ENCODE measurements at places on chromosomes 2 and 18.

DNA sequence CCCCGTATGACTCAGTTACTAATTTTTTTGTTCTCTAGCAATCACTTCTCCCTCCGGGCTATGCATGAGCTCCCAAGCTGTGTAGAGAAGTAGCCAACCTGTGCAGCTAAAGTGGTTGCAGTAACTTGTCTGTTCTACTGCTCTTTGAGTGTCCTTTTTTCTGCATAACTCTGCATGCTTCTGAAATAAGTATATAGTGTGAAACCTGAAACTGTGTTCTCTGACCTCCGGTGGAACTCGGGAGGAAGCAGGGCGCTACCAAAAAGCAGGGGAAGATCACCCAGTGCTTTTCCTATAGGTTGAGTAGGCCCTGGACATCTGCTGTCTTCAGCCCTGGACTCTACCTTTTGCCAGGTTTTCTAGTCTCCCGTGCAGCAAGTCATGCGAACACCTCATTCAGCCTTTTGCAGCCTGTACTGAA, 47.8 kb downstream of the PHLPP1 start:
- no peaks in the 10 kb centered on the region for H3K4me1 ChIP-seq
- H3K27me3 ChIP-seq, result no peaks in the 10 kb centered on the region
- DNase-seq, result no peak
- H3K27ac ChIP-seq, result no peak overlapping the region

GRCh38 chr2:128315829-128316776, 2.6 kb downstream of the HS6ST1 start:
- H3K36me3 ChIP-seq, result no peaks in the 10 kb centered on the region
- peak; percentile 27 for DNase-seq
- no peak overlapping the region for H3K4me3 ChIP-seq

GRCh38 chr2:232278534-232278933, 100.0 kb upstream of the ALPP start:
- no peak for DNase-seq
- no peaks in the 10 kb centered on the region for H3K4me1 ChIP-seq
- H3K4me3 ChIP-seq, result no peak overlapping the region

DNA sequence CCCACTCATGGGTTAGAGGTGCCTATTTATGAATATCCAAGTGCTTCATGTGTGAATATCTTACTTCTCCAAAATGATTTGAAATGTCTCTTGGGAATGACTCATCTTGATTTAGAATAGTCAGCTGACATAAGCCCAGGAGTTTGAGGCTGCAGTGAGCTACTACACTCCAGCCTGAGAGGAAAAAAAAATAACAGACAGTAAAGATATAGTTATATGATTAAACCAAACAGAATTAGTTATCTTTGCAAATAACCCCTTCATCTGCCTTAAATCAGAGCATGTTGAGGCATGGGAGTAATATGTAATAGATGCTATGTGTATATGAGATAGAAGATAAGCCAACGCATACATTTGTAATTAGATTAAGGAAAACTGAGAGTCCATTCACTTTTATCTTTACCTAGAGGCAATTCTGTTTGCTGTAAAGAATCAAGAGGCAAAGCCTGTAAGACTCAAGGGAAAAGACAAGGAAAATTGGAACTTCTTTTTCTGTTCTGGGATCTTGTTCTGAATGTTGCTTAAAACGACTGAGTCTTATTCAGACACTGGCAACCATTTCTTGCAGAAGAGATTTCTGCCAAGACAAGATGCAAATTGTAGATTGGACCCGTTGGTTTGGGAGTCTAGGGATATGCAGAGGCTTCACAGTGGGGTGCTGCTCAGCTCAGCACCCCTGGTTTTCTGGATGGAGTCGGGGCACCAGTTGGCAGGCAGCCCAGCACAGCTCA, 104.4 kb downstream of the LIPG start:
- DNase-seq, result no peak
- H3K27me3 ChIP-seq, result no peaks in the 10 kb centered on the region

DNA sequence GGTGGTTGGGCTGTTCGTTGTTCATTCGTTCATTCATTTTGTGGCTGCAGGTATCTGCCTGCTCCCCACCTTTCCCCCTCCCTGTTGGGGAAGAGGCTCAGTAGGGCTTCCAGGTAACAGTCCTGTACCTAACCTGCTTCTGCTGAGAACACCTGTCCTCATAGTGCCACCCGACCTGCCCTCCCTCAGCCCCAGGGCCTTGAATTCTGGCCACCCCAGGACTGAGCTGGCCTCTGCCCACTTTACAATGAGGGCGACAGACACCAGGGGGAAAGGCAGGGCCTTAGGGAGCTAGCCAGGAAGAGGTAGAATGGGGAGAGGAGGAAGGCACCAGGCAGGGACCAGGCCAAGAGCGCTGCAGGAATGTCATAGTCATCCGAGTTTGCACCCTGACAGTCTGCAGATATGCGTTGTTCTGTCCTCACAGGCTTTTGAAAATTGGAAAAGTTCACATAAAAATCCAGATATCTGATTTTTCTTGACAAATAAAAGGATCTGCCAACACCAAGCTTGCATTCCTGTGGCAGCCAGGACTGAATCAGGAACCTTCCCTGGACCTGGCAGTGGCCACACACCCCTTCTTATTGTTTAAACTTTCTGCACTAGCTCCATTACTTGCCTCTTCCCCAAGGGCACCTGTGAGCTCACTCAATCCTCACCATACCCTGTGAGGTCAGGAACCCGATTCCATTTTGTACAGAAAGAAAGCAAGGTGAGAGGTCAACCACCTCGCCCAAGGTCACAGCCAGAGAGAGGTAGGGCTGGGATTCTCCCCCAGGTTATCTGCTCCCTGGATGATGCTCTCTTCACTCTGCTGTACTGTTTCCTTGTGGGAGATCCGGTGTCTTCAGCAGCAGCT, 35.3 kb upstream of the MRPL33 start:
- peak overlapping the region; percentile 81 for H3K27ac ChIP-seq
- no peaks in the 10 kb centered on the region for H3K36me3 ChIP-seq
- H3K27me3 ChIP-seq, result no peaks in the 10 kb centered on the region
- no peak overlapping the region for H3K4me3 ChIP-seq
- peaks cover 38% of the 10 kb centered on the region for H3K4me1 ChIP-seq

DNA sequence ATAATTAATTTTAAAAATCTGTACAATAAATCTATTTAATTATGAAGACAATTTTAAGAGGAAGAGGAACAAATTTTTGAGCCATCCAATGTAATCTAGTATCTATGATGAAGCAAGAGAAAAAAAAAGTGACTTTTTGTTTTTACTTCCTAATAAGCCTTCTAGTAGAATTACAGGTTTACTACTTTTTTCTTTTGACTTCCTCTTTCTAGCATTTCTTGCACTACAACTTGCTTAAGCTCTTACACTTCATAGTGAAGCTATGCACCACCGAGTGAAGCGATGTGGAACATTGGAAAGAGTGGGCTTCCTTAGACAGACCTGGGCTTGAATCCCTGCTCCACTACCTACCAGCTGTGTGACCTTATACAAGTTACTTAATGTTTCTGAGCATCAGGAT, 2.1 kb downstream of the SERPINB2 start:
- DNase-seq, result no peak
- no peaks in the 10 kb centered on the region for H3K4me1 ChIP-seq
- H3K4me3 ChIP-seq, result no peak overlapping the region
- H3K36me3 ChIP-seq, result no peaks in the 10 kb centered on the region
- no peak overlapping the region for H3K27ac ChIP-seq

GRCh38 chr18:79862562-79862961, 64.8 kb downstream of the KCNG2 start:
- no peaks in the 10 kb centered on the region for H3K27me3 ChIP-seq
- no peak overlapping the region for H3K4me3 ChIP-seq
- no peaks in the 10 kb centered on the region for H3K36me3 ChIP-seq
- H3K27ac ChIP-seq, result no peak overlapping the region
- H3K4me1 ChIP-seq, result no peaks in the 10 kb centered on the region
- no peak for DNase-seq

- H3K36me3 ChIP-seq, result no peaks in the 10 kb centered on the region
- H3K27ac ChIP-seq, result no peak within 1 kb of the TSS
- DNase-seq, result no peak
- peak within 1 kb of the TSS; percentile 17 for H3K4me3 ChIP-seq
Observed at GRCh38 chr18:500632-501405, at the start of gene COLEC12. TSS of gene COLEC12 (minus strand) at chr18:500701. CDS start at chr18:500514, 187 bp downstream.

DNA sequence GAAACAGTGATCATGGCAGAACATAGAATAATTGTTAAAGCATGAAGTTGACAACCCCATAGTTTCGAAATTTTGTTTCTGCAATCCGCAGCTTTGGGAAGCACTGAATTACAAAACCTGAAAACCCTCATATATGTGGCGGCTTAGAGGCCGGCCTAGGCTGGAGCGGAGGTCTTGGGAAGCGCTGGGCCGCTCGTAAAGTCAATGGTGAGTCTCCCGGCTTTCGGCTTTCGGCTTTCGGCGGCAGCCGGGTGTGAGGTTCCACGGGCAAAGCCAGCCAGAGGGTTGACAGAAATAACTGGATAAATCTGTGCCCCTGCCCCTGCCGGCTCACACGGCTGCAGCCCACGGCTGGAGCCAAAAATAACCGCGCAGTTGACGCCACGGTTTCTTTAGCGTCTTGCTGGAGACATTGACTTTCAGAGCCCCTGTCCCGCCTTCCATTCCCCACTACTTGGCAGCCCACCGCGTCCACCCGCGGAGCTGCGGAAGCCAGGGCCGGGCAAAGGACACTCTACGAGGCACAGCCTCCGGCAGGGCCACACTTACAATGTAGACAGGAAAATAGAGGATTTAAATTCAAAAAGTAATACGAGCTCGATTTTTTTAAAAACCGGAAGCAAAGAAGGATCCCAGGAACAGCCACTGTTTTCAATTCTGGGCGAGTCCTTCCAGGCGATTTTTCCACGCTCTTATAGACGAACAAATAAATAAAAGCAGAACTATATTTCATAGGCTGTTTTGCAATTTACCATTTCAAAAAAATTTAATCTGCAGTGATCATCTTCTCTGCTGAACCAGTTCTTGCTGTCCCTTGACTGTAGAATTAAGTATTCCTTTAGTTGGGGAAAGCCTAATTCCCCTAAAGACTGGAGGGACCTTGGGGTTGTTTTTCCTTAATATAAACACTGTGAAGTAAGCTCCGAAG, 28.3 kb upstream of the ATP6V1B1 start:
- no peaks in the 10 kb centered on the region for H3K4me1 ChIP-seq
- no peaks in the 10 kb centered on the region for H3K36me3 ChIP-seq
- no peak overlapping the region for H3K4me3 ChIP-seq
- peaks cover 10% of the 10 kb centered on the region for H3K27me3 ChIP-seq

DNA sequence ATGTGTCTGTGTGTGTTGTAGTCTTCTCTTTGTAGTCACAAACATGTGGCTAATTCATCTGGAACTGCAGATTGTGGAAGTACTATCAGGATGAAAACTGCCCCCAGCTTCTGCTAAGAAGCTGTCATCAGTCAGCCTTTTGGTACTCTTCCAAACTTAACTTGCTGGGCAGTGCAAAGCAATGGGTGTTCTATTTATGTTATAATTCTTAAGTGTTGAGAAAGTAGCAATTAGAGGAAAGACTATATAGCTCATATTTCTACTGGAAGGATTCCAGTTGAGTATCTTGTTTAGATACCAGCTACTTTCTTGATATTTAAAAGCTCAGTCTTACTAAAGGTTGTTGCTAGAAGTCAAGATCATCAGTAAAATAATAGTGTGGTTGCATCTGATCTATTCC, 52.1 kb downstream of the SLC38A11 start:
- DNase-seq, result no peak
- H3K27ac ChIP-seq, result no peak overlapping the region
- H3K36me3 ChIP-seq, result no peaks in the 10 kb centered on the region
- H3K4me1 ChIP-seq, result no peaks in the 10 kb centered on the region
- H3K4me3 ChIP-seq, result no peak overlapping the region
- H3K27me3 ChIP-seq, result no peaks in the 10 kb centered on the region

DNA sequence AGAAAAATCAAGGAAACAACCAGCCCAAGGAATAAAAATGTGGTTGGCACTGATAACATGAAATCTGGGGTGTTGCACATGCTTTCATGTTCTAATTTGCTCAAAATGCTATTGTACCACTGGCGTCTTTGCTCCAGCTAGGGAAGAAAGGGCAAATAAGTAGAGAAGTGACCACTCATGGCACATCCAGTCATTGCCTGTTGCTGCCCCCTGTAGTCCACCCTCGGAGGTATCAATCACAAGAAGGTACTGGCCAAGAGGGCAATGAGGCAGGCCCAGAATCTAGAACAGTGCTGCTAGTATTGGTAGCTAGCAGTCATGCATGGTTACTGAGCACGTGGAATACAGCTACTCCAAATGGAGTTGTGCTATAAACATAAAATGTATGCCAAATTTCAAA, 213.4 kb downstream of the CDCA7 start:
- H3K4me1 ChIP-seq, result peaks cover 20% of the 10 kb centered on the region
- H3K27me3 ChIP-seq, result no peaks in the 10 kb centered on the region
- H3K4me3 ChIP-seq, result no peak overlapping the region
- DNase-seq, result no peak

GRCh38 chr2:217617616-217618022, 385.2 kb downstream of the TNS1 start:
- no peaks in the 10 kb centered on the region for H3K36me3 ChIP-seq
- no peaks in the 10 kb centered on the region for H3K27me3 ChIP-seq
- no peak for DNase-seq

DNA sequence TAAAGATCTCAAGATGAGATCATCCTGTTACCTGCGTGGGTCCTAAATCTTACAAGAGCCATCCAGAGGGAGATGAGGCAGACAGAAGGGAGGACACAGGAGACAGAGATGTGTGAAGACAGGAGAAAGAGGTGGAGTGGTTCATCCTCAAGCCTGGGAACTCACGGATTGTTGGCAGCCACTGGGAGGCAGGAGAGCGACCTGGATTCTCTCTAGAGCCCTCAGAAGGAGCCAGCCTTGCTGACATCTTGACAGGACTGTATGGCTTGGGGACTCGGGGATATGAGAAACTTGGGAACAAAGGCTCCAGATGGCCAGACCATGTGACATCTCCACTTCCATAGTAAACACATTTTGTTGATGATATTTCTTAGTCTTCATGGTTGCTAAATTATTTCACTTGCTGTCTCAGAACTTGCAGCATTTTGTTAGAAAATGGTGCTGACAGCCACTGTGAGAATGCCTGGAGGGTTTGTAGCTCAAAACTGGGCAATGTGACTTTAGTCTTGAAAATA, 57.8 kb upstream of the MC2R start:
- H3K27ac ChIP-seq, result no peak overlapping the region
- DNase-seq, result no peak
- H3K27me3 ChIP-seq, result no peaks in the 10 kb centered on the region
- H3K4me1 ChIP-seq, result no peaks in the 10 kb centered on the region
- H3K36me3 ChIP-seq, result no peaks in the 10 kb centered on the region

- H3K4me3 ChIP-seq, result no peak overlapping the region
- peak; percentile 35 for DNase-seq
- peaks cover 7% of the 10 kb centered on the region for H3K36me3 ChIP-seq
- peak overlapping the region; percentile 40 for H3K27ac ChIP-seq
- H3K4me1 ChIP-seq, result peaks cover 2% of the 10 kb centered on the region
- no peaks in the 10 kb centered on the region for H3K27me3 ChIP-seq
Observed at GRCh38 chr2:168002021-168002553, 245.3 kb downstream of the STK39 start.

GRCh38 chr18:48090021-48090420, 159.6 kb upstream of the SMAD2 start:
- peaks cover 2% of the 10 kb centered on the region for H3K27me3 ChIP-seq
- H3K36me3 ChIP-seq, result no peaks in the 10 kb centered on the region
- H3K4me3 ChIP-seq, result no peak overlapping the region
- H3K27ac ChIP-seq, result no peak overlapping the region
- peaks cover 6% of the 10 kb centered on the region for H3K4me1 ChIP-seq

All from small intestine (tissue), 16 donors.